H7 (cell line): ENCODE measurements at places on chromosomes 6 and 20.
A peak's percentile ranks its signal among the peaks of the same experiment; 100 is the strongest.

GRCh38 chr6:52020945-52021570, 66.4 kb downstream of the PKHD1 start:
- no peak for DNase-seq

GRCh38 chr6:121201105-121201504, 133.2 kb downstream of the TBC1D32 start:
- DNase-seq = no peak

GRCh38 chr6:138450445-138450844, 46.4 kb downstream of the HEBP2 start:
- no peak for DNase-seq

DNA sequence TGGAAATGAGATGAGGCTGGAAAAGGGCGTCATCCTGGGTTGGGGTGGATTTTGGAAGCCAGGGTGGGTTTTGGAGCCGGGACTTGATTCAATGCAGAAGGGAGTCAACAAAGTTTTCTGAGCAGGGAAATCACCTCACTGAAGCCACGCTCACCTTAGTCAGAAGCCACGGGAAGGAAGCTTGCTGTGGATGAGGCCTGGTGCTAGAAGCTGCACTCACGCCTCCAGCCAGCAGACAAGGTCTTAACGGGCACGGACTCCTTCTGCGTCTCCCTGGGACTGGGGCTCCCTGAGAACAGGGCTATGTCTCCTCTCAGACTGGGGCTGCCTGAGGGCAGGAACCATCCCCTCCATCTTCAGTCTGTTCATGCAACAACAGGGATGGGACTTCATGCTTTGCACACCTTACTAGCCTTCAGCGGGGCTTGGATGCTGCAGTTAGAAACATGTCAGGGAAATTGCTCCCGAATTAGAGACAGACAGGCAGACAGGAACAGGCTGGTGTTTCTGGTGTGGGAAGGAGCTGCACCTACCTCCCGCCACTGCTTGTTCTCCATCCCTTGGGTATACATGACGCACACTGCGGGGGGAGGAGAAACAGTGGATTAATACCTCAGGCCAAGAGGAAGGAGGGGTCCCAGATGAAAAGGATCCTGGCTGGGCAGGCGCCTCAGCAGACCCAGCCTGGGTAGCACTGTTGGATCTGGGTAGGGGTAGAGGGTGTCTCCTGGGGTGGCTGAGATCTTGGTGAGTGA, 17.5 kb downstream of the CPNE5 start:
- DNase-seq = no peak

DNA sequence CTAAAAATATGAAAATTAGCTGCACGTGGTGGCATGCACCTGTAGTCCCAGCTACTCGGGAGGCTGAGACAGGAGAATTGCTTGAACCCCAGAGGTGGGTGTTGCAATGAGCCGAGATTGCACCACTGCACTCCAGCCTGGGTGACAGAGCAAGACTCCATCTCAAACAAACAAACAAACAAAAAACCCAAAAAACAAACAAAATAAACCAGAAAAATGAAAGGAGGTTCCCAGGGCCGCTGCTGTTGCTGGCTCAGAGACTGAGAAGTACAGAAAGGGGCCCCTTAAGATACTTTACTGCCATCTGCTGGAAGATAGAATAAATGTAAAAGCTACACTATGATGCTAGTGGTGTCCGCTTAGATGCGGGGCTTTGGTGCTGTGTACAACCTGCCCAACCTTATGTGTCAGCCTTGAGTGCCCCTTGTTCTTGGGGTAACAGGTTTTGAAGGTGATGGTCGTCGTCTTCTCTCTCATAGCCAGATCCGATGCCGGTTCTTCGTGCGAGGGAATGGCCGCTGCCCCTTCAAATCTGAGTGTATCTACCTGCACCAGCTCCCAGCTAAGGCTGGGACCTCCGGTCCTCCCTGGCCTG, 2.8 kb upstream of the FANCE start:
- DNase-seq = peak; percentile 87

GRCh38 chr20:33893314-33893713, 82.2 kb downstream of the CHMP4B start:
- no peak for DNase-seq

- no peak for DNase-seq
These were observed 94.6 kb downstream of the BANF2 start for GRCh38 chr20:17794400-17794799.

GRCh38 chr6:35415065-35415891, 36.9 kb upstream of the FANCE start:
- DNase-seq = peak; percentile 85

GRCh38 chr6:1122083-1122482, 189.8 kb upstream of the FOXQ1 start:
- DNase-seq = no peak

DNA sequence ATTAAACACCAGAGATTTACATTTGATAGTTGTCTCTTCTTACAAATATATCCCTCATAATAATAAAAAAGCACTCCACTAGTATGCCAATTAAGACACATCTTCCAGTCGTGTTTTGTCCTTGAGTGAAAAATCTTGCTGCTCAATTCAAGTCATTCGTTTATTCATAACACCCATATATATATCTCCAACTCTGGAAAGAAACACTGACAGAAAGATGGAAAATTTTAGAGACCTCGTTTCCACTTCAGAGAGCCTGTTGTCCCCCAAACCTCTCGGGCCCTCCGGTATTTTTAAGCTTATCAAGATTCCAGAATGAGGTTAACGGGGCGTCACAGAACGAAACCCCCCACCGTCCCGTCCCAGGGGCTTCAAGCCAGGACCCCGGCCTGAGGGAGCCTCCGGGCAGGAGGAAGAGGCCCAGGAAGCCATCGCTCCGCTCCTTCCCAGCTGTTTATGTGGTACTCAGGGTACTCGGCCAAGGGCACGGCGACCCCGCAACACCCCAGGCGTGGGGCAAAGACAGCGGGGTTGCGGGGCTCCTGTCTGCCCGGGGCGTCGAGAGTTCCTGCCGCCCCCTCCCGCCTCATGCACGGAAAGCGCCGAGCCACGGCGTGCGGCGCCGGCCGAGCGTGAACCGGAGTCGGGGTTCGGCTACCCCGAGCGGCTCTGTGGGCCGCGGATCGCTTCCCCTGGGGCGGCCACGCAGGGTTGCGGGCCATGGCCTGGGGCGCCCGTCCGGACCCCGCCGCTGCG, 623 bp upstream of the SNX9 start:
- no peak for DNase-seq

DNA sequence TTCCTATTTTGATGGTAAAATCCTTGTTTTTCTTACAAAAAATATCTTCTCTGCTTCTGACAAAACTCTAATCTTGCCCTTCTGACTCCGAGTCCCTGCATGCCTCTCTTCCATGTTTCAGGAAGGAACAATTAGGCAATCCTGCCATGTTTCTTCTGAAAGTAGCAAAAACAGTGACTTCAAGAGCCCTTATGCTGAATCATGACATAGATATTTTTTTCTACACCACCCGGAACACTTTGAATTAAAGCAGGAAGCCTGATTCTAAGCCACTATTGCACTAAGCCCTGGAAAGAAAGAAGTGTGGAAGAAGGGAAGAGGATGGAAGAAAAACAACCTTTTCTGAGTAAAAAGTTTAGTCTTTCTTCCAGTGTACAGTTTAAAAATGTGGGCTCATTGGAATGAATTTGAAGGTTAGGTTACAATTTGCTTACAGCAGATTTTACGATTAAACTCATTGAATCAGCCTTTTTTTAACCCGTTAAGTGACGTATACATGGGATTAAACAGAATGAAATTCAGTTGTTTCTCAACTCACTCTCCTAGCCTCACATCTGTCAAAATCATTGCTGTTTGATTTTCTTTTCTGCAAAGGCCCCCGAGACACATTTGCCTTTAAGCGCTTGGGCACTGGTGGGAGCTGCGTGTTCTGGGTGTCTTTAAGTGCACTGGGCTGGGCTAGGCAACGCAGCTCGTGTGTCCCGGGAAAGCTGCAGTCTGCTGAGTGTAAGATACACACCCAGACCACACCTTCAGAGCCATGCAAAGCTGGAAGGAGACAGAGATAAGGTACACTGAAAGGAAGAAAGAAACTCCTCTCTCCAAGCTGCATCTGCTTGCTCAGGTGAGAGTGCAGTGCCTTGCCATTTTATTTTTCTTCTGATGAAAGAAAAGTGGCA, 159.4 kb upstream of the CITED2 start:
- no peak for DNase-seq

- DNase-seq = no peak
These were observed 96.3 kb upstream of the GCM1 start for GRCh38 chr6:53244958-53245357.

- no peak for DNase-seq
These were observed 242.0 kb downstream of the ARID1B start for GRCh38 chr6:157019115-157019641.

GRCh38 chr6:77986380-77987034, 333.7 kb downstream of the MEI4 start:
- no peak for DNase-seq

DNA sequence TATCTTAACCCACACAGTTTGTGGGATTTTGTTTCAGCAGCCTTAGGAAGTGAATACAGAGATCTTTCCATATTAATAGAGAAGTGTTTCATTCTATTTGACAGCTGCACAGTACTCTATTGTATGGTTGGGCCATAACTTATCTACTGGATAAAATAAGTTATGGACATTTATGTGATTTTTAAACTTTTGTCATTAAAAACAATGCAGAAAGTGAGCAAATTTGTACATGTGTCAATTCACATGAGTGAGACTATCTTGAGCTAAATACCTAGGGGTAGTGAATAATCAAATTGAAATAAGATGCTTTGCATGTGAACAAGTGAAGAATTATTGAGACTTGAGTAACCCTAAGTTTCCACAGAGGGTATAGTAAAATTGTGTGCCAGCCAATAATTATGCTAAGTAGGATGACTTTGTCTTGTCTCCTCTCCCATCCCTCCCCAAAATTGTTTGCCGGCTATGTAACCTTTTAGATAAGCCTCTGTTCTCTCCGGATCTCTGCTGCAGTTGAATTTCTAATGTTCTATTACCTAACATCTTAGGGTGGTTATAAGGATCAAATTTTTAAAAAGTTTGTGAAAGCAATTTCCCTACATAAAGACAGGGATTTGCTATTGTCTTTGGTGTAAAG, 33.3 kb upstream of the TPBG start:
- no peak for DNase-seq

- DNase-seq = no peak
These were observed 138.6 kb downstream of the CEBPB start for GRCh38 chr20:50328996-50329898.

GRCh38 chr6:46377209-46377608, 114.0 kb downstream of the RCAN2 start:
- DNase-seq = no peak

DNA sequence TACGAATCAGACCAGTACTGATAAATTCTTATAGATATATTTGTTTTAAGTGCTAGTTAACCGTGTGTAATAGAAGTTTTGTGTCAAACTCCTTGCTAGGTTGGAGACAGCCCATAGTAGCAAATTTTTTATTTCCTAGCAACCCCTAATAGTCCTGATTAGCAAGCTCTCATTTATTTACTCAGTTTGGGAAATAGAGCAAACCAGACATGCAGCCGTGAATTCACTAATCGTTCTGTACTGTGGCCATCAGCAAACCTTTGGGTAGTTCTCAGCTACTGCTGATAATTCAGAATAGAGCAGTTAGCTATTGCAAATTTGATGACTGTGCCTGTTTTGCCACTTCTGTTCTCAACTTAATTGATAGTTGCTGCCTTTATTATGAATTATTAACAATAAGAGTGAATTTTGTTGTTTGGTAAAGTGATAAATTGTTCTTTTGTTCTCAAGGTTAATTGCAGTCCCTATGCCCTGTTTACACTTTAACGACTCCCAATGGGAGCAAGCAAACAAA, 215.8 kb downstream of the GRM1 start:
- no peak for DNase-seq

- DNase-seq = no peak
These were observed 963 bp upstream of the RMND1 start for GRCh38 chr6:151452750-151453427.

DNA sequence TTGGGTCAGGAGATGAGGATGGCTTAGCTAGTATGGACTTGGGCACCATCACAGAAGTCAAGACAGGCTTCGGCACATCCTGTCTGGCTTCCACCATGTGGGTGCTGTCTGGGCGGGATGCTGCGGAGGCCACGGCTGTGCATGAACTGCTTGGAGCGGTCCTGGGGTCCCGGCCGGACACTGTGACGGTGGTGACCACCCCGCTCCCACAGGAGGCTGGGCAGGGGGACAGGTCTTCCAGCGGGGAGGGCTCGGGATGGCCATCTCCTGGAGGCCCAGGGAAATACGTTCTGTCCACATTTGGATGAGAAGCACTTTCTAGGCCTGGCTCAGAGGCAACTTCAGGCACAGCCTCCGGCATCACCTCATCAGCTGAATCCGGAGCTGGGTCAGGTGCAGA, 32.1 kb upstream of the TCFL5 start:
- DNase-seq = peak; percentile 81

- no peak for DNase-seq
These were observed 1.3 kb upstream of the EPB41L1 start for GRCh38 chr20:36153204-36153603.

- no peak for DNase-seq
These were observed 60.0 kb upstream of the AHI1 start for GRCh38 chr6:135557582-135557981.

GRCh38 chr6:120378582-120379220, 955.6 kb downstream of the TBC1D32 start:
- DNase-seq = peak; percentile 28

GRCh38 chr6:25550631-25551030, 101.4 kb upstream of the SCGN start:
- DNase-seq = no peak
